Iris pigment epithelial cell (primary cell): ENCODE measurements at places on chromosomes 4 and X.

DNA sequence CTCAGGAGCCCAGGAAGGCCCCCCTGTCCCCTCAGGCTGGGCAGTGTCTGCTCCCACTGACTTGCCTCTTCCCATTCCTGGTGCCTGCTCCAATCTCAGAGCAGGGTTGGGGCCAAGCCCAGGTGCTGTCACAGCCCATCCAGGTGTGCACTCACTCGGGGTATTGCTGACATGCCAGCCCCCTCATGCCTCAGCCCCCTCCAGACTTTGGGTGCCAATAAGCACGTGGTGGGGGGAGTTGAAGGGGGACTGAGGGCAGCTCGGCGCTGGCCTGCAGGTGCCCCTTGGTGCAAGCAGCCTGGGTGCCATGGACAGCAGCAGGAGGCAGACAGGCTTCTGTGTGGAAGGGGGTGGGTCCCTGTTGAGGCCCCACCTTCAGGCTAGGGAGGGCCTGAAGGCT lies 28.4 kb downstream of the NAA11 start:
- DNase-seq: no peak

GRCh38 chrX:82134378-82134777 lies 932.5 kb downstream of the SH3BGRL start:
- DNase-seq: no peak

GRCh38 chr4:181301735-181302710 lies 941.2 kb upstream of the TENM3 start:
- DNase-seq: peak; percentile 12

- DNase-seq: peak; percentile 6
These were observed 401.3 kb downstream of the PCDH10 start for GRCh38 chr4:133550436-133550835.

DNA sequence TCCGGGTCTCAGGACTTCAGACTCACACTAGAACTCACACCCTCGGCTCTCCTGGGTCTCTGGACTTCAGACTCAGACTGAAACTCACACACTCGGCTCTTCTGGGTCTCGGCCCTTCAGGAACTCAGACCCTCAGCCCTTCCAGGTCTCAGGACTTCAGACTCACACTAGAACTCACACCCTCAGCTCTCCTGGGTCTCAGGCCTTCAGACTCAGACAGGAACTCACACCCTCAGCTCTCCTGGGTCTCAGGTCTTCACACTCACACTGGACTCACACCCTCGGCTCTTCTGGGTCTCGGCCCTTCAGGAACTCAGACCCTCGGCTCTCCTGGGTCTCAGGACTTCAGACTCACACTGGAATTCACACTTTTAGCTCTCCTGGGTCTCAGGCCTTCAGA lies 137.3 kb downstream of the CRLF2 start:
- DNase-seq: no peak

DNA sequence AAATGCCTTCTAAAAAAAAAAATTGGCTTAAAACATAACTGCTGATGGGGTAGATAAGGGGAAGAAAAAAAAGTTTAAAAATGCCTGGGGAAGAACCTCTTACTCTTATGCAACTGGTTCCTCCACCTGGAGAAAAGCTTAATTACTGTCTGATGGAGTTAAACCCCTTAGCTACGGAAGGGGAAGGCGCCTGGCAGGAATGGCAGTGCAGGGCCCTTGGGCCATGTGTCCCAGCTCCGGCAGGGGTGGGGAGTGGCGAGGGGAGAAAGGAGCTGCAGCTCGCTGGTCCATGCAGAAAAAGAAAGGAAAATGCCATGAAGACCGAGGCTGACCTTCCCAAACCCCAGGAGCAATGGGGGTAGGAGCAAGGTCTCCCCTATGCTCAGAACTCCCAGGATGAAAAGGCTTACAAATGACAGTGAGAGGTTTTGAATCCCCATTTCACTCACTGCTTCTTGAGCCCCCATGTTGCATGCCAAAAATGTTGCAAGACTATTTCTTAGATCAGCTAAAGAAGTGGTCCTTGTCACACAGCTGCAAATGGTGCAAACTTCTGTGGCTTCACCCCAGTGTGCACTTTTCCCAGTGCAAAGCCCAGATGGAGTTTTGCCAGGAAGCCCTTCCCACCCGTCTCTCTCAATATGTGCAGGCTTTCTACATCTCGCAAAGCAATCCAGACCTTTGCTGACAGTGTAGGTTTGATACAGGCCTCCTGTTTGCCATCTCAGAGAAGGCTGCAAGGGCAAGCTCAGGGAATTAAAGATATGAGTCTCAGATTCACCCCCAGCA lies 204.8 kb upstream of the CT83 start:
- DNase-seq: no peak

- DNase-seq: no peak
These were observed 890 bp downstream of the RASSF6 start for GRCh38 chr4:73619346-73619745.

DNA sequence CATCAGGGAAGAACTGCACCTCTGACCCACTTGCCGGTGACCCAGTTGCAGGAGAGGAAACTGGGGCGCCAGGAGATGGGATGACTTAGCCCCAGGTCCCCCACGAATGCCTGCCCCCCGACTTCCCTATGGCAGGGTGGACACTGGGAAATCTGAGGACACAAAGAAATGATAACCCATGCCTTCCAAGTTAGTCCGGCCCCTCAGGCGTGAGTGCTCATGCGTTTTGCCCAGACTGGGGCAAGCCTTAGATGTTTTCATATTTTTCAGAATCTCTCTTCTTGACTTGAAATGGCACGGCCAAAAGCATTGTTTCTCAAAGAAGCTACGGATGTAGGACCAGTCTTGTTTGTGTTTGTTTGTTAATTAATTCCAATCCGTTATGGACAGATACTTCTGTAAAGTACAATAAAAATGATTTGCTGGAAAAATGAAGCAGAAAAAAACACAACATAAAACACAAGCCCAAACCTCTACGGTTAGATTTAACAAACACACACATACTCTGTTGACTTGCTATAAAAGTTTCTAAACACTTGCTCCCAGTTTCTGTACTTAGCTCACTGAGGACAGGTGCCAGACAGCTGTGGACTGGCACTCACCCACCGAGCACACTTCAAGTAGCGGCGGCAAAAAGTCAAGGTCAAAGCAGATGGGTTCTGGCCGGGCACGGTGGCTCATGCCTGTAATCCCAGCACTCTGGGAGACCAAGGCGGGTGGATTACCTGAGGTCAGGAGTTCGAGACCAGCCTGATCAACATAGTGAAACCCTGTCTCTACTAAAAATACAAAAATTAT lies 341.5 kb downstream of the BCOR start:
- no peak for DNase-seq

DNA sequence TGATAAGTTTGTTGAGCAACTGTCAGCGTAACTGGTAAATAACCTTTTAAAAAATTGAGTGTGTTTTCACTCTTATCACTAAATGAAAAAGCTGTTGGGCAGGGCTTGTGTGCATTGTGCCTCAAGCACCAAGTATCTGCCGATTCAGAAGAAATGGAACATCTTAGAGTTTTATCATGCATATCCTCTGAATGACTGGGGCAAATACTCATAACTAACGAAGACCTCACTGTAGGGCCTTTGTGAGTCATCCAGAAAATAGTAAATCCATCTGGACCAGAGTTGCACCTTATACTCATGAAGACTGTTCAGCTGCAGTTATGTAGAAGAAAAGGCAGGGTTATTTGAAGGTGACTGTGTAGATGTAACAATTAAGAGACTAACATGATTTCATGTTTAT lies 222.1 kb downstream of the CAMK2D start:
- DNase-seq: peak; percentile 82

GRCh38 chrX:54994099-54994498 lies at the start of gene PFKFB1:
PFKFB1 (minus strand) TSS chrX:54994188; CDS start chrX:54994007, 181 bp downstream.
- DNase-seq: no peak

DNA sequence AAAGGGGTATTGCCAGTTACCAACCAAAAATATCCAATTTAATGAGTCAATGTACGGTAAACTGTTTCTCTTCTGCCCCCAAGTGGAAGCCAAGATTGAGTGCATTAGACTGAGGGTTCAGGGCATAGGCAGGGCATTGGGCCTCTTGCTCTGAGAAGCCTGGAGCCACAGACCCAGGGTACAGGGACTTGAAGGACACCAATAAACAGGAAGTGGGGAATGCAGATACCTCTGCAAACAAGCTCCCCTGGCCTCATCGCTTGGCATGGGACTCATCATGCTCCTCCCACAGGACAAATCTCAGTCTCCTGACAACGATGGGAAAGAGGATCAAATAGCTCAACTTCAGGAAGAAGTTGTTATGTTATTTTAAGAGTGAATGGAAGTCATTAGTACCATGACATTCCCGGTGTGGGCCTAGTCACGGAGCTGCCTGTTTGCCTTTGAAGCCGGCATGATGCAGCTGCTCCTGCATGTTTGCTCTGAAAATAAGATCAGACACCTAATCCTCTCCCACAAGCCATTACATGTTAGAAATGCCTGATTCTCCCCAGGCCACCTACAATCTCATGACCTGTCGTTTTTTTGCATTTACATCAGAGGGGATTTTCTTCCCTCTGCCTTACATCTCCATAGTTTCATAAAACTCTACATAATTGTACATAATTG lies 224.2 kb downstream of the RCHY1 start:
- DNase-seq: peak; percentile 24

GRCh38 chrX:104112326-104112951 lies at the start of gene ZCCHC18:
ZCCHC18 (plus strand) TSS chrX:104112523; CDS start chrX:104114112, 1,589 bp downstream.
- peak; percentile 50 for DNase-seq

DNA sequence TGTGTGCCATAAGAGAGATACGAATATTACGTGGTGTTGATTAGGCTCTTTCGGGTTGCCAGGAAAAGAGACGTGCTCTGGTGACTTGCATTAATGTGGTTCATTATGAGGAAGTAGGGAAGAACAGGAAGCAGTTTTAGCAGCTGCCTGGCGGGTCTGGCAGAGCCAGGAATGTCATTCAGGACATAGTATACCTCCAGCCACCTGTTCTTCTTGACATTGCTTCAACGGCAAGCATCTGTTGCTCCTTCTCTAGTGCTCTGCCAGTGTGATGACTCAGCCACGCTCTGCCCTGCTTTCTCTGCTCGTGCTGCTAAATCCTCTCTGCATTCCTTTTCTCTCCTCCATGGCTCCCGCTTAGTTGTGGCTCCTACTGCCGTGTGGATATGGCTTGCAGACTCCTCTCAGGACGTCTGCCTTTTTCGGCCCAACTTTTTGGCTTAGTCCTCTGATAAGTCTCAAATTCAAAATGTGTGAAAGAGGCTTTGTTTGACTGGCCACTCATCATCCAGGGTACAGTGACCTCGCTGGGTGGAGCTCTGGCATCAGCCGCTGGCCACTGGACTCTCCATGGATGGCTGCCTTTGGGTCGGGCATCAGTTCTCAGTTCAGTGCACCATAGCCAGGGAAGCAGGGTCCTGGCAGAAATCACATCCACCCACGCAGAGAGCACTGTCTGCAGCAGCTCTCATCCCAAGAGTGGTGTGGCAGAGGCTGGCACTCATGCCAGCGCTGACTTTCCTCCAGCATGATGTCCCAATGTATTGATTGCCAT lies 89.3 kb upstream of the KLF3 start:
- DNase-seq: no peak

DNA sequence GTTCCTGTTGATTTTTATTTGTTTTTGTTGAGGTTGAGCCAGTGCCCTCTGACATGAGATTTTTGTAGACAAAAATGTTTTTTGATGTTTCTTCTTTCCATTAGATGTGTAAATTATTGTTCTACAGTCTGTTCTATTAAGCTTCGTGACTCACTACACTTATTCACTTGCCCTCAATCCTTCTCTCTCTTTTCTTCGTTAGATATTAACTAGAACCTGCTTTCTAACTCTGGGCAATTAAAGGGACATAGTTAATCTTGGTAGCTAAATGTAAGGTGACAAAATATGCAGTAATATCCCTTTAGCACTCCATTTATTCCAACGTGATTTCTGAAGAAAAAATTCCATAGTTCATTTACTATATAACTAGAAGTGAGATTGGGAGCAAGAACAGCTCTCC lies 333.9 kb downstream of the PDHA2 start:
- no peak for DNase-seq

DNA sequence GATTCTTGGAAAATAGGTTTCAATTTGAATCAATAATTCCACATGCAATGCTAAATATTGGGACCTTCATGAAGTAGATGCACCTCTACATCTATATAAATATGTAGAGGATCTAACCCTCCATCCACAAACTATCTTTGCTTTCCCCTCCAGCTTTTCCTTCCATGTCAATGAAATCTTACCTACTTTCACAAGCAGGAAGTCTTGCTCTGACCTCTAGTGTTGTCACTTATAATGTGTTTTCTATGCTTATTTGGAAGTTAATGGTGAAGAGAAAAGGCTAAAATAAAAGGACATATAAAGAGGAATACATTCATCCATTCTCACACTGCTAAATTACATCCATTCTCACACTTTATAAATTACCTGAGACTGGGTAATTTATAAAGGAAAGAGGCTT lies 472.7 kb upstream of the DIAPH2 start:
- DNase-seq: no peak

DNA sequence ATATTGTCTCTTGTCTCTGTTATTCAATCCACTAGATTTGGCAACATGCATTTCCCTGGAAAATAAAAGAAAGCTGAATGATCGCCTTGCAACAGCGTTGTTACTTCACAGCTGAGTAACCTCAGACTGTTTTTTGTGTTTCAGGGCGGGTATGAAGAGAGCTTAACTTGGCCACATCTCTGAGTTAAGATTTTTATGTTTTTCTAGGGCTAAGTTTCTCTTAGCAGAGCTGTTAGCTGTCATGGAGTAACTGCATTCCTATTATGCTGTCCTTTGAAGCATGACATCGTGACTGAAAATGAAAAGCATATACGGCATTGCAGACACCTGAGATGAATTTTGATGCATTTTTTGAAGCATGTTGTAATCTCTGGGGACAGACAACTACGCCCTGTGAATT lies 1798.9 kb downstream of the PCDH7 start:
- DNase-seq: peak; percentile 16

DNA sequence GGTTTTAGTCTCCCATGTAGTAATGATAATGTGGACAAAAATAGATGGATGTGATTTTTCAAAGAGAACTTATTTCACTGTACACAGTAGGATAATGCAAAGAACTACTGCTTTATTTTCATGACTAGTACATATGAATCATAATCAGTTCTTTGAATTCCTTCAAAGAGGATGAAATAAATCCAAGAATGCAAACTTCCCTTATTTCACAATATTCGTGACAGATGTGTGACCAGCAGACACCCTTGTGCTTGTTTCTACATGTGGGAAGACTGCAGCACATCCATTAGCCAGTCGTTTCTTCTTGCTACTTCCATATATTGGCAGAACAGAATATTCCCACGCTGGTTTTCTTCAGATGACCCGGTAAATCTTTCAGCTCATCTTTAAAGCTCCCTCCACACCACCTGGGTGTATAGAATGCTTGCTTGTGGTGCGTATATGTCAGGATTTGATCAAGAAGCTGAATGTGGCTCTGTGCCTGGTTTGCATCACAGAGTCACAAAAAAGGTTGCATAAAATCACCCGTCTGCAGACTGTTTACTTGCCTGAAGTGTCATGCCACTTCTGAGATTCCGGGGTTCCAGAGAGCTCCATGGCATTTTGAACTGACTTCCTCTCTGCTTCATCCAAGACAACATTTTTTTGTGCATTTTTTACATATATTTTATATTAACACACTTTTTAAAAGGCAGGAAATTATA lies 47.7 kb upstream of the FAT4 start:
- peak; percentile 89 for DNase-seq

DNA sequence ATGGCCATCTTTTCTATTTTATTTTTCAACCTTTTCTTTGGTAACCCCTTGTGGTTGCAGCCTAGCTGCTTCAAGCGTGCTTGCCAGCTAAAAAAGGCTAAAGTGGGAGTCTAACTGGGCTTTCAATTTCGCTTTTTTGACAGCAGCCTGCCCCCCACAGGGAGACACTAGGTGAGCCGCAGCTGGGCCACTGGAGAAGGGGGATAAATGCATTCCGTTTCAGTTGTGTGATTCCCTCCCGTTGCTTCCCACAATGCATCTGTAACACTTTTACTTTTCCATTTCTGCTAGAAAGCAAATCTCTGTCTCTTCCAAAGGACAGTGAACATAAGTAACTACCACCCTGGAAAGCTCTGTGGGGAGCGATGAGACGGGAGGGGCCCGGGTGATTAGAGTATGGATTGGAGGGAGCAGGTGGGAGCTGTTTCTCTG lies 86.3 kb upstream of the RAPGEF2 start:
- DNase-seq: peak; percentile 57
